ENCODE measurements at places on chromosomes 7 and 10. TPM values are rescaled to one million over a fixed set of nuclear protein-coding genes. Genes with fewer than 3 reads are reported as not detected.

The ATRNL1 gene
- not detected for total RNA-seq

The ENO4 gene
- not detected for total RNA-seq

The CALHM2 gene
- total RNA-seq = 9.5 TPM

The WDR86 gene
- total RNA-seq = 0.25 TPM

The CPA1 gene
- not detected for total RNA-seq

The SLC26A4 gene
- total RNA-seq = 2.0 TPM

DNA sequence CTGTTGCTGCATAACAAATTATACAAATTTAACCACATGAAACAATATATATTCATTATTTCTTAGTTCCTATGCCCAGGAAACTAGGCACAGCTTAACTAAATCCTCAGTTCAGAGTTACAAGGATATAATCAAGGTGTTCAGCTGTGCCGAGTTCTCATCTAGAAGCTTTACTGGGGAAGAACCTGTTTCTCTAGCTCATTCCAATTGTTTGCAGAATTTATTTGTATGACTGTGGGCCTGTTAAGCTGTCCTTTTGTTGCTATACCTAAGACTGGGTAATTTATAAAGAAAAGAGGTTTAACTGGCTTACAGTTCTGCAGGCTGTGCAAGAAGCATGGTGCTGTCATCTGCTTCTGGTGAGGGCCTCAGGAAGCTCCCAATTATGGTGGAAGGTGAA is 21.8 kb upstream of the MDFIC start:
- H3K36me3 ChIP-seq = no peaks in the 10 kb centered on the region
- H3K27me3 ChIP-seq = no peaks in the 10 kb centered on the region
- no peaks in the 10 kb centered on the region for H3K4me1 ChIP-seq
- DNase-seq = no peak

DNA sequence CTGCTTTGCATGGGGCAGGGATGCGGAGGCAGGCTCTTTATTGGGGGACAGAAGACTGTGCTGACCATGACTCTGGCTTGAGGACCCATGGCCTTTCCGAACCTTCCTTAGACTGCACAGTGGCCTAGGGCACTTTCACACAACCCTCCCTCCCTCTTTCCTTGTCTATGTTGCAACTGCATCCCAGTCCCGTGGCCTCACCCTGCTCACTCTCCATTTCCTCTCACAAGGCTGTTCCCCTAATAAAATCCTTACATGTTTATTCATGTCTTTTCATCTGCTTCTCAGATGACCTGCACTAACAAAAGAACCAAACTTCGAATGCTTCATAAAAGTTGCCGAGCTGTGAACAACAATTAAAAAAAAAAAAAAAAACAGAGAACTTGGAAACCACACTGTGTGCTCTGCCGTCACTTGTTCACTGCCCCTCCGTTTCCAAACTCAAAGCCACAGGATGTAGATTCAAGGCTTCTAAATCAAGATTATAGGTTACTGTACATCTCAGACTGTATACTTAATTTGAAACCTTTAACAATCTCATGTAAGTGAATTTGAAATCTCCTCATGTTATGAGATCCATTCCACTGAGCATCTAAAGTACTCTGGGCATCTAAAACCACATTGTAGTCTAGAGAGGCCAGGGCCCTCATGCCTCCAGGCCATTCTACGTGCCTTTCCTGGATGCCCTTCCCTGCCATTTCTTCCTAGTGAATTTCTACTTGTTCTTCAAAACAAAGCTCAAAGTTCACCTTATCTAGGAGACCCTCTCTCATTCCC is 265.9 kb downstream of the SNX13 start:
- H3K27ac ChIP-seq = no peak overlapping the region
- H3K4me3 ChIP-seq = no peak overlapping the region
- no peak for DNase-seq
- H3K36me3 ChIP-seq = no peaks in the 10 kb centered on the region

GRCh38 chr10:121292321-121292720 is 305.9 kb downstream of the FGFR2 start:
- no peak overlapping the region for H3K4me3 ChIP-seq
- H3K27ac ChIP-seq = no peak overlapping the region
- H3K27me3 ChIP-seq = peaks cover 4% of the 10 kb centered on the region
- no peak for DNase-seq
- no peaks in the 10 kb centered on the region for H3K4me1 ChIP-seq

DNA sequence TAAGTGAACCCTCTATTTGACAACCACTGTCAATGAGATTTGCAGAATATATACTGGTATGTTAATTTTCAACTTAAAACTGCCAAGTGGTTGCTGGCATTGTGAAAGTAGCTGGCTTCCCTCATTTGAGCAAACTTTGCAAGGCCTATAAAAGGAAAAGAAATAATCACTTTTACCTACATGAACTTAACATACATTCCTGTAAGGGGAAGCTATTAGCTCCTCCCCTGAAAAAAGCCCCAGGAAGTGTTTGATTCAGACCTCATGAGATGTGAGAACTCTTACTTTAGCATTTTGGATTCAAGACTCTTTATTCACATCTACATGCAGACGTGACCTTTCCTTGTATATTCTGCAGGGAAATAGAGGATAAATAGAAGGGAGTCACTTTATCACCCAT is 175.6 kb downstream of the OTUD1 start:
- no peak overlapping the region for H3K4me3 ChIP-seq
- H3K27ac ChIP-seq = no peak overlapping the region
- H3K36me3 ChIP-seq = no peaks in the 10 kb centered on the region
- H3K4me1 ChIP-seq = peaks cover 12% of the 10 kb centered on the region
- DNase-seq = no peak

- no peak for DNase-seq
- no peaks in the 10 kb centered on the region for H3K36me3 ChIP-seq
- H3K4me1 ChIP-seq = no peaks in the 10 kb centered on the region
- H3K27ac ChIP-seq = no peak within 1 kb of the TSS
- no peak within 1 kb of the TSS for H3K4me3 ChIP-seq
Measured at GRCh38 chr10:79610601-79611191, at the start of gene SFTPA1. SFTPA1 (plus strand) TSS chr10:79610939; CDS start chr10:79611826, 887 bp downstream.

All from activated CD8-positive, alpha-beta T cell treated with anti-CD3 and anti-CD28 coated beads for 36 hours (primary cell).